ENCODE measurements at places on chromosomes 1 and 21. TPM values are rescaled to one million over a fixed set of nuclear protein-coding genes. Genes with fewer than 3 reads are reported as not detected.

The OR14K1 gene
- total RNA-seq: not detected

DNA sequence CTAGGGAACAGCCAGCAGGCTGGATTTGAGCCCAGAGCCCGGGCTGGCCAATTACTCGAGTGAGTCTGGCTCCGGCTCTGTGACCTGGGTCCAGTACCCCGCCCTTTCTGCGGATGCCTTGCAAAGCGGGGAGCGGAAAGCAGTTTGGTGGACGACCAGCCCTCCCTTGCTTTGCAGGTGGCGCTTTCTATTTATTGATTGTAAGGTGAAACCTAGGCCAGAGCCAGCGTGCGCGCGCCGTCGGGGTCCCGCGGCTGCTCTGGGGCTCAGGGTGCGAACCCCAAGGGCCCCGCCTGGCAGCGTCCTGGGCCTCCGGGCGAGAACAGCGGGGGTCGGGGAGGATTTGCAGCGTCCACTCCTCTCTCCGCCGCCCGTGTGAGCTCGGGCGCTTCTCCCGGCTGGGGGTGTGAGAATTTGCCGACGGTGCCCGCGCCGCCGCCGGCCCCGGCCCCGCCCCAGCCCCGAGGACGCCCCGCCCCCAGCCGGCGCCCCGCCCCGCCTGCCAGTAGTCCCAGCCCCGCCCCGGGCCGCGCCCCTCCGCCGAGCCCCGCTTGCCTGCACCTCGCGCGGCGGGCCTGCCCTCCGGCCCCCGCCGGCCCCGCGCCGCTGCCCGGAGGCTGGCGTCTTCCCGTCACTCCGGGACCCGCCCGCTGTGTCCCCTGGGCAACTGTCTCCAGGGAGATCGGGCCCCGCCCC is 37.6 kb downstream of the PIK3CD start:
- DNase-seq: no peak

The AJAP1 gene
- total RNA-seq: not detected

- no peak for DNase-seq
Observed at GRCh38 chr1:212021563-212021962, 13.8 kb downstream of the INTS7 start.

The FAM177B gene
- not detected for total RNA-seq

DNA sequence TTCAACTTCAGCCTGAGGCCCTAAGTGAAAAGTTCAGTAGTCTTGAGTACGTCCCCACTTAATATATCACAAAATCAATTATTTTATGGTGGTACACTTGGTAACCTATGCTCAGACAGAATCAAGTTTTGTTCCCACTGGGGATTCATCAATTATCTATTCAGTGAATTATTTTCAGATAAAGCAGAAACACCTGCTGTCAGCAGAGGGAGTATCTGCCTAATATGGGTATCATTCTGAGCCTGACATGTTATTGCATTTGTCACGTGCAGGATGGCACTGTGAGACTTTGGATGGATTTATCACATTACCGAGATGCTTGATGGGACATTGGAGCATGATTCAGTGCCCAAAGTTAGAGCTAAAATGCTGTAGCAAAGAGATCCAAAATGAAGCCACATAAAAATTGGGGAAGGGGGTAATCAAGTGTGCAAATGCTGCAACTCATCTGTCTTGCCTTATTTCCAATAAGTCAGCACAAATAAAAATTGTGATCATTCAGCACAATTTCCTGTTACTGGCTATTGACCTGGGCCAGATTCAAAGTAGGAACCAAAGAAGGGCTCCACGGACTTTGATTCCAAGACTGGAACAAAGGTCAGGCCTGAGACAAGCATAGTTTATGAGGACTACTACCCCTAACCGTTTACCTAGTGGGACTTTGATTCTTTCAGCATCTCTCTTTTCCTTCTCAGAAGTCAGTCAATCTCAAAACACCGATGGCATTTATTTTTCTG is 657.6 kb downstream of the LMO4 start:
- DNase-seq: no peak

GRCh38 chr1:32454726-32455125 is 10.1 kb upstream of the ZBTB8B start:
- no peak for DNase-seq

DNA sequence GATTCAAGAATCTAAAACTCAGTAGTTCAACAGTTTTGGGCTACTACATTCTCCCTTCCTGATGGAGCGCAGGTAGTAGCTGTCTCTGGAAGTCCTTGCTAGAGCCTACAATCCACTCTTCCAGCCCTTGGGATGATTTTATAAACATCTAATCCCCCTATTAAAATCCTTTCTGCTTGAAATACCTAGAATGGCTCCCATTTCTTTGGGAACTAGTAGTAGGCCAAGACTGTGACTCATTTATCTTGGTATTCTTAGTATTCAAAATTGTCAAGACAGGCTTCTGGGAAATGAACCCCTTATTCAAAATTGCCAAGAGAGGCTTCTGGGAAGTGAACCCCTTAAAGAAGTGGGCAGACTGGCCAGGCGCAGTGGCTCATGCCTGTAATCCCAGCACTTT is 142.5 kb upstream of the FGGY start:
- no peak for DNase-seq

GRCh38 chr1:95043141-95043980 is 29.4 kb downstream of the ALG14 start:
- DNase-seq: peak; percentile 60

- DNase-seq: no peak
Observed at GRCh38 chr21:45950740-45951515, 30.6 kb upstream of the COL6A1 start.

DNA sequence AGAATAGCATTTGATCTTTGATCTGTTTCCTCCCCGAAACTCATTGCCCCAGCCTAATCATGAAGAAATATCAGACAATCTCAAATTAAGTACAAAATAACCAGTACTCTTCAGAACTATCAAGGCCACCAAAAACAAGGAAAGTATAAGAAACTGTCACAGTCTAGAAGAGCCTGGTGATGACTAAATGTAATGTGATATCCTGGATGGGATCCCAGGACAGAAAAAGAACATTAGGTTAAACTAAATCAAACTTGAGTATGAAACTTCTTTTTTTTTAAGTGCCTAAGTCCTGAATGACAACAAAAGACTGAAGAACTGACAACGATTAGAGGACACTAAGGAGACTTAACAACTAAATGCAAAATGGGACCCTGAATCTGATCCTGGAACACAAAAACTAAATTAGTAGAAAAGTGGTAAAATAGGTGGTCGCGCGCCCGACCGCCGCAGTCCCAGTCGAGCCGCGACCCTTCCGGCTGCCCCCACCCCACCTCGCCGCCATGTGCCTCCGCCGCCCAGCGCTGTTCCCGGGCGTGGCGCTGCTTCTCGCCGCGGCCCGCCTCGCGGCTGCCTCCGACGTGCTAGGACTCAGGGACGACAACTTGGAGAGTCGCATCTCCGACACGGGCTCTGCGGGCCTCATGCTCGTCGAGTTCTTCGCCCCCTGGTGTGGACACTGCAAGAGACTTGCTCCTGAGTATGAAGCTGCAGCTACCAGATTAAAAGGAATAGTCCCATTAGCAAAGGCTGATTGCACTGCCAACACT is 5.5 kb upstream of the PRKAB2 start:
- DNase-seq: no peak

DNA sequence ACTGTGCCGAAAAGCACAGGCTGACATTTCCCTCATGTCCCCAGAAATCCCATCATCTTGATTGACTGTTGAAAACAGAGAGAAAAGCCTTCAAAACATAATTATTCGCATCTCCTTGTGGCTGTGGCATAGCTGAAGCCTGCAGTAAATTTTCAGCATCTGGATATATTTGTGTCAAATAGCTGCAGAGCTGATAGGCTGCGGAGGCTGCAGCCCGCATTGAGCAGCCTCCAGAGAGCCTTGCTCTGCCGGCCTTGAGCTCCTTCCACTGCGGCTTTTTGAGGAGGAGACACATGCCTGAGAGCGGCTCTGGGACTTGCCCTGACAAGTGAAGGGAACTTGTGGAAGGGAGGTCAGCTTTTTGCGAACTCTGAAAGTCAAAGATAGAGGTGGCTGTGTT is 144.7 kb downstream of the RYR2 start:
- DNase-seq: no peak

DNA sequence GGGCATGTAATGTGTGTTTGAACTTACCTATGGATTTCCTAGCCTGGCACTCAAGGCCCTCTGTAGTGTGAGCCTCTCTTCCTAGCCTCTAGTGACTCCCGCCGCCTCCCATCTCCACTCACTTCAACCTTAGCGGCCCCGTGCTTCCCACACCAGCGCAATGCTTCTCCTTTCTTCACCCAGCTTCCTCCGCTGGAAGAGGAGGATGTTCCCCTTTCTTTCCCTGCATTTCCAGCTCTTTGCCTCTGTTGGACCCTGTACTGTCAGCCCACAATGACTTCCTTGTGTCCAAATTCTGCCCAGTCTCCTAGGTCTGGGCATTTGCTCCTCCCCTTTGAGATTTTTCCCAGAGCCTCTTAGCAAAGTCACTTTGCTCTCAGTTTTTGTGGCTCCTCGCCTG is 138.1 kb upstream of the IRF2BP2 start:
- no peak for DNase-seq

DNA sequence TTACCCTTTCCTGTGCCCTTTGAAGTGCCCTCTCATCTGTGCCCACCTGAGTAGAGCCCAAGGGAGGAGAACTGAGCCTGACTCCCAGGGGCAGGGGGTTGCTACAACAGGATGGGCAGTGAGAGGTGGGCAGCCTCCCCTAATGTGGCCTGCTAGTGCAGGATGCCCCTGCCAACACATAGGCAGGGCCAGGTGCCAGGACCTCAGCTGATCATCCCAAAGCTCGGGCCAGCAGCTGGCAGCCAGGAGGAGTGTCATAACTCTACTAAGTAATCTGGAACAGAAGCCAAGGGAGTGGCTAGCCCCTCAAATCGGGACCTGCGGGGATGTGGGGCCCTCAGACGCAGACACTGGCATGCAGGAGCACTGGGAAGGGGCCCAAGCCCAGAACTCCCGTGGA is 208.8 kb upstream of the RAB4A start:
- DNase-seq: no peak

- DNase-seq: no peak
Observed at GRCh38 chr1:235272851-235273250, 55.1 kb downstream of the ARID4B start.

GRCh38 chr1:148333875-148334338 is 149.2 kb downstream of the PPIAL4G start:
- DNase-seq: no peak

GRCh38 chr1:41452704-41453290 is 31.7 kb downstream of the EDN2 start:
- DNase-seq: no peak

- no peak for DNase-seq
Observed at GRCh38 chr1:67059346-67059745, 5.4 kb upstream of the SLC35D1 start.

- DNase-seq: no peak
Observed at GRCh38 chr1:113375878-113376277, 14.4 kb upstream of the MAGI3 start.

DNA sequence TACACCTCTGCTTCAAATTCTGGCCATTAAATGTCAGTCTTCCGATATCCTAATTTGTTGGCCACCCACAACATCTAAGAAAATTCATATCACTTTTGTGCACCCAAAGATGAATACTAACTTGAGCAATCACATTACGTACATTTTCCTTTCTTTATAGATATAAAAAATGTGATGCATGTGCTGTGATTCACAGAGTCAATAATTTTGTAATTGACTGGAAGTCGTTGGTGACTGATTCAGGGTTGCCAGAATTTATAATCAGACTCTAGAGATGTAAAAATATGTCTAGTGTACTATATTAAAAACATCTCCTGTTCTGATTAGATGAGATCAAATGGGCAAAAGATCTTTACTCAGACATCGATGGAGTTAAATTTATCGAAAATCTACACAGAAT is 150.0 kb upstream of the KCTD3 start:
- no peak for DNase-seq

The SH3D21 gene
- total RNA-seq: 18.9 TPM

GRCh38 chr21:46437511-46437910 is 21.2 kb upstream of the DIP2A start:
- DNase-seq: no peak

DNA sequence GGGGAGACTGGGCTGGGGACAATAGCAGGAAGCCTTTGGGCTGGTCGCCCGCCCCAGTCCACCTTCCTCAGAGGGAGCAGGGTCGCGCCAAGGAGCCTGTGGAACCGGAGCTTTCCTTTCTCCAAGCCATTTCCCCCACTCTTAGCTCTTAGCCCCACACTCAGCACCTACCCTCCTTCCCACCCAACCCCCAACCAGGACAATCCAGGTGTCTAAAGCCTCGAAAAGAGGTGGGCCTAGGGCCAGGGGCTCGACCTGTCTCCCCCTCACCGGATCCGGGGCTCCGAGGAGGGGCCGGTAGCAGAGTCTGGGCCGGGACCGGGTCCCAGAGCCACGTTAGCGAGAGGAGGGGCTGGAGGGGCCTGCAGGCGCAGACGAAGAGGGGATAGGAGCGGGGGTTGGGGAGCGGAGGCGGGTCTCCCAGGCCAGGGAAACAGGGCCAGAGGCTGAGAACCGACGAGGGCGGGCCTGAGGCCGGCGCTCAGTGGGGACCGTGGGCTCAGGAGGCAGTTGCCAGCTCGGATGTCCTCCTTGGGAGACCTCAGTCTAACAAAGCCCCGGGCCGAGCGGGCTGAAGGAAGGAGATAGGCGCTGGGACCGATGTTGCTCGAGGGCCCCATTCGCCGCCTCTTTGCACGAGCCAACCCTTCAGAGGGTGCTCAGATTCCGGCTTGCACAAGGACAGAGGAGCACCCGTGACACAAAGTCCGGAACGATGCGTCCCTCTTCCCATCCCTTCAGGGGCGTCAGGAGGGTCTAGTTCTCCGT is 943 bp downstream of the SEMA6C start:
- DNase-seq: no peak

GRCh38 chr1:93488207-93488606 is 40.3 kb downstream of the FNBP1L start:
- DNase-seq: no peak

GRCh38 chr1:152048416-152049009 is 11.7 kb upstream of the S100A11 start:
- DNase-seq: peak; percentile 88

The TNFAIP8L2 gene
- not detected for total RNA-seq

The FCAMR gene
- not detected for total RNA-seq

GRCh38 chr1:6271006-6271405 is 10.1 kb upstream of the GPR153 start:
- no peak for DNase-seq

The CTH gene
- 4.7 TPM for total RNA-seq

DNA sequence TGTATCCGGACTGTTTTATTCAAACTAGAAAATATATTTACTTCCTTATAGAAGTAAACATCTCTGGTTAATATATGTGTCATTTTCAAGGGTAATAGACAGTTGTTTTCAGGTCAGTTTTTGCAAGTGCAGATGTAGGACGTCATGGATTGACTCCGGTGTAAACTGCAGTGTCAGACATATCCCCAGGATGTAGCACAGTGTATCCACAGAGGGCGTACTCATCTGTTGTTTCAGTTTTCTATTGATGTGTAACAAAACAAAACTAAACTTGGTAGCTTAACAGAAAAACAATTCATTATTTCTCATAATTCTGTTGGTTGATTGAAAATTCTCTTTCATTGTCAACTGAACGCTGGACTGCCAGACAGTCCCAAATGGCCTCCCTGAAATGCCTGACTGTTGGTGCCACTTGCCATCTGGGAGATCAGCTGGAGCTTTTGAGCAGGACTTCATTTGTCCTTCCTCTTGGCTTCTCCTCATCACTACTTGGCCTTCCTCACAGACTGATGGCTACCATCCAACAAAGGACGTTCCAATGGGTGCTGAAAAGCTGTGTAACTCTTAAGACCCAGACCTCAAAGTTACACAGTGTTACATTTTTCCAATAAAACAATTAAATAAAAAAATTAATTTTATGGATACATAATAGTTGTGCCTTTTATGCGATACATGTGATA is 181.6 kb downstream of the NCAM2 start:
- DNase-seq: no peak

All from Panc1 (cell line).